Nephron progenitor cell (in vitro differentiated cells): ENCODE measurements at places on chromosomes 16 and 17.

DNA sequence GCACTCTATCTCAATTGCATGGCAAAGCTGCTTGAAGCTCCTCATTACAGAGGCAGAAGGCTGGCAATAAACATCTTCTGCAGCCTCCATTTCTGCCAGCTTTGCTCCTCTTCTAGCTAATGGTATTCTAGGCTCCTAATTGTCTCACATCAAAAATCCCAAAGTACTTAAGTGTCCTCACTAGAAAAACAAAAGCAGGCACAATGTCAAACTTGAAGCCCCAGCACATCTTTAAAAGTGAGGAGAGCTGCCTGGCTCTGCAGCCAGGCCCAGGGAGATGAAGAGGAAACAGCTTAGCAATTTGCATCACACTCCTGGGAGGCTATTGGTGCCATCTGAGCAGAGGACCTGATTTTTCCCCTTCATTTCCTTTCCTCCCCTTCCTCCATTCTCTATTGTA, 197.1 kb downstream of the KCNJ2 start:
- no peak for DNase-seq

- no peak for DNase-seq
Measured at GRCh38 chr17:45338023-45338781, 21.4 kb upstream of the MAP3K14 start.

DNA sequence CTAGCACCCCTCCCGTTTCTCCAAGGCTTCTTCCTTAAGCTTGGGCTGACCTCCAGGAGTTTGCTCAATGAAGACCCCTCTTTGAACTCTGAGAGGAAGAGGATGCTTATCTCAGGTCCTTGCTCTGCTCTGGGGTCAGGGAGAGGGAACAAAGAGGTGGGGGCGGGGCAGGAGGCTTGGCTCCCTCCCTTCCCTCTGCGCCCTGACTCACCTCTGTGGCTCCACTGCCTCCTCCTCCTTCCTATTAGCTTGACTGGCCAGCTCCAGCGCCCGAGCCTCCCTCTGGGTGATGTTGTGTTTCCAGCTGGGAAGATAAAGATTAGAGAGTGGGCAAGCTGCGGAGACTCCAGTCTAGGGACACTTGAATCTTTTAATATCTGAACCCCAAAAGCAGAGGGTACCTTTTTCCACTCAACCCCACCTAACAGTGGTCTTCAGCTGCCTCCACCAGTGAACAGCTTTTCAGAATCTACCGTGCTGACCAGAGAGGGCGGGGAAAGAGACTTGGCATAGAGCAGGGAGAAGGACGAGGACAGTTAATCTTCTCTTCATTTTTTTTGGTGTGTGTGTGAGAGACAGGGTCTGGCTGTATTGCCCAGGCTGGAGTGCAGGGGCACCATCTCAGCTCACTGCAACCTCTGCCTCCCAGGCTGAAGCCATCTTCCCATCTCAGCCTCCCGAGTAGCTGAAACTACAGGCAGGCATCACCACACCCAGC, 6.7 kb downstream of the GIP start:
- peak; percentile 38 for DNase-seq

GRCh38 chr17:80523054-80523744, 21.4 kb upstream of the RPTOR start:
- no peak for DNase-seq

GRCh38 chr16:53893731-53894435, 189.9 kb downstream of the FTO start:
- DNase-seq, result no peak

DNA sequence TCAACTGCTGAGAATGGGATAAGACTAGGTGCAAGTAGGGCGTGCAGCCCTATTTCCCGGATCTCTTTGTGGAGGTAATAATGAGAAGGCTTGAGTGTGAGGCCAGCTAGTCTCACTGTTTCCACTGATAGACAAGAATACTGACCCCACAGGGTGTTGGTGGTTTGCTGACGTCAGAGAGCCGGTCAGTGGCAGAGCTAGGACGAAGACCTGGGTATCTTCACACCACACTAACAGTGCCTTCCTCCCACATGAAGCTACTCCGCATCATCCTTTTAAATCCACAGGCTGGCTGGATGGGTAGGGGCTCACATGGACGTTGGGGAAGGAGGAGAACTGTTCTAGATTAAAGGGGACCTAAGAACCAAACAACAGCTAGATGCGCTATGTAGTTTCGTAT, 68.0 kb downstream of the ZFHX3 start:
- no peak for DNase-seq

DNA sequence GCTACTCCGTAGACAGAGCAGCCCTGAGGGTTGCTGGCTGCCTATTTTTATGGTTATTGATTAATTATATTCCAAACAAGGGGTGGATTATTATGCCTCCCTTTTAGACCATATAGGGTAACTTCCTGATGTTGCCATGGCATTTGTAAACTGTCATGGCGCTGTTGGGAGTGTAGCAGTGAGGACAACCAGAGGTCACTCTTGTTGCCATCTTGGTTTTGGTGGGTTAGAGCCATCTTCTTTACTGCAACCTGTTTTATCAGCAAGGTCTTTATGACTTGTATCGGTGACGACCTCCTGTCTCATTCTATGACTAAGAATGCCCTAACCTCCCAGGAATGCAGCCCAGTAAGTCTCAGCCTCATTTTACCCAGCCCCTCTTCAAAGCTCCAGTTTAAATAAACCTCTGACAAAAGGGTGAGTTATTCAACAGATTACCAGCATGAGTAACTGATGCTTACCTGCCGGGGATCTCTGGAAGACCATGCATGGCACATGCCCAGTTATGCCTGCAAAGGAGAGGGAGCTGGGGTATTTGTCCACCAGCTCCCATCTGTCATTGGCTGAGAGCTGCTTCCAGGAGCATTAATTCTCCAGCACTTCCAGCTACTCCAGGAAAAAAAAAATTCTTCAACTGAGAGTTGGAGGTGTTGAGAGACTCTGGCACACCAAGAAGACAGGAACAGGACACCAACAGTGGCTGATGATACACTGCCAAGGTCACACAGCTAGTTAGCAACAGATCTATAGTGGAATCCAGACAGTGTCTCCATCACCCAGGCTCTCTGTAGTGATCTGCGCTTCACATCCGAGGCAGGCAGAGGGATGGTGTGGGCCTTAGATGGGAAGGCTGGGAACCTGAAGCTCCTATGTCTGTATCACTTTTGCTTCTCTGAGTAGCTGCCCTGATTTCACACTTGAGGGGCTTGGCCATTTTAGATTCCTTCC, 36.6 kb upstream of the IL21R start:
- no peak for DNase-seq

DNA sequence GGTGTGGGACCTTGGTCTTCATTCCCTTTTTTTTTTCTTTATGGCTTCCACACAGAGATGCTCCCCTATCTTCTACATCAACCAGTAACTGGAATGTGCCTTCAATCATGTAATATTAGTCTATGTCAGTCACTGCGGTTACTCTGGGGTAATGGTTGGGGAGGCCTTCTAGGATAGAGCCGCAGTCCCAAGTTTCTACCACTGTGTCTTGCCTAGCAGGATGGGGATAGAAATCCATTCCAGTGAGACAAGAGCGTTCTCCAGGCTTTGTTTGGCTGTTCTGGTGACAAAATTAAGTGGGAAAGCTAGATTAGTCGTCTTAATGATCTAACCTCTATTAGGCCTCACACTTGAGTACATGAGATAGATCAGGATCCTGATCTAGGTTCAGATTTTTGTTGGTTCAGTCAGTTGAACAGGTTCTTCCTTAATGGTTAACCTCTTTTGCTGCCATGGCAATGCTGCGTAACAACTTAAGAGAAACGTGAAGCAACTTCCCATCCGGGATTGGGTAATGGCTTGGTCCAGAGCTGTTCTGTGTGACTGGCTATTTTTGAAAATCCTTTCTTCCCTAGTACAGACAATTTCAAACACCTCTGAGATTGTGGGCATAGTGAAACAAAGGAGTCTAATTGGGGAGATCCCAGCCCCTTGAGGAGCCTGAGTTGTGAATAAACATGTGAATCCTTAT, 8.7 kb downstream of the MSL1 start:
- no peak for DNase-seq

- peak; percentile 25 for DNase-seq
Measured at GRCh38 chr16:80274576-80275191, 266.1 kb upstream of the DYNLRB2 start.

DNA sequence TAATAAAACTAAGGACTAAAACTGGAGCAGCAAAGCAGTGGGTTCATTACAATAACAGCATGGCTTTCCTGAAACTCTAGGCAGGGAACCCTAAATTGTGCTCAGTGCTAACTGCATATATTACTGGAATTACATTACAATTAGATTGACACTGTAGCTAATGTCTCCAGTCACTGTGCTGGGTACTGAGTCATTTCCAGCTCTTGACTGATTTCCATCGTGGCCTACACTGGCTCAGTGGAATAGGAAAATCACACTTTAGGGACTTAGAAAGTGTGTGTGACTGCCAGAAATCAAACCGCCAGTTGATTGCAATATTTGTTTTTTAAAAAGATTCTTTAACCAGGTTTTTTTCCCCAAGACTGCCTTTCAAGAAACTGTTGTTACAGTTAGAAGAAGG, 1447.4 kb upstream of the GOT2 start:
- no peak for DNase-seq

DNA sequence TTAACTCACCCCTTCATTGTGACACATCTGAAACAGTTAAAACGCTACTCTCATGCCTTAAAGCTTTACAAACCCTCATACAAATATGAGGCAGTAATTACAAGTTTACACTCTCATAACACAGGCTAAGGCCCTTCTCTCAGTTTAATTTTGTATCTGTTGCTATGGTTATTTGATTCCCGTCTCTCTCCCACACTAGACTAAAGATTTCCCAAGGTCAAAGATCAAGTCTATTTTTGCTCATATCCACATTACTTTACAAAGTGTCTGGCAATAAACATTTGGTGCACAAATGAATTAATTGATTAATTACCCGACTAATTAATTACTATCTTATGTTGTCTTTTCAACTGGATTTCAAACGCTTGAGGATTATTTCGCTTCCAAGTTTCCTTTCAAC, 86.4 kb upstream of the MYOCD start:
- DNase-seq, result no peak

GRCh38 chr17:34499576-34499975, 79.8 kb upstream of the TMEM132E start:
- DNase-seq, result peak; percentile 64

DNA sequence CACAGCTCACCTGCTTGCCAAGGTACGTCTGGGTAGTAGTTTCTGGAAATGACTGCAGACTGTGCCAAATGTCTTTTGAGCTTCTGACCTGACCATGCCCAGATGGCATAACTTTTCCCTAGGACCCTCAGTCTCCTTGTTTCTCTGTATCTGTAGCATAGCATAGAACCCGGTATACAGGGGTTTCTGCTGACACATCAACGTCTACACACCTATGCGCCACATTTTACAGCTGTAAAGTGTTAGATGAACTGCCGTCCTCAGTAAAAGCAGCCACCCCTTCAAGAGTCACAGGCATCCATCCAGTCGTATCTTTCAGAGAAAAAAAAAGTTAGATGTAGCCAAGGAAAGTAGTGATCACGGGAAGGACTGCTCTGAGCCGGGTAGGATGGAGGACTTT, 17.4 kb downstream of the KCTD2 start:
- DNase-seq, result no peak

DNA sequence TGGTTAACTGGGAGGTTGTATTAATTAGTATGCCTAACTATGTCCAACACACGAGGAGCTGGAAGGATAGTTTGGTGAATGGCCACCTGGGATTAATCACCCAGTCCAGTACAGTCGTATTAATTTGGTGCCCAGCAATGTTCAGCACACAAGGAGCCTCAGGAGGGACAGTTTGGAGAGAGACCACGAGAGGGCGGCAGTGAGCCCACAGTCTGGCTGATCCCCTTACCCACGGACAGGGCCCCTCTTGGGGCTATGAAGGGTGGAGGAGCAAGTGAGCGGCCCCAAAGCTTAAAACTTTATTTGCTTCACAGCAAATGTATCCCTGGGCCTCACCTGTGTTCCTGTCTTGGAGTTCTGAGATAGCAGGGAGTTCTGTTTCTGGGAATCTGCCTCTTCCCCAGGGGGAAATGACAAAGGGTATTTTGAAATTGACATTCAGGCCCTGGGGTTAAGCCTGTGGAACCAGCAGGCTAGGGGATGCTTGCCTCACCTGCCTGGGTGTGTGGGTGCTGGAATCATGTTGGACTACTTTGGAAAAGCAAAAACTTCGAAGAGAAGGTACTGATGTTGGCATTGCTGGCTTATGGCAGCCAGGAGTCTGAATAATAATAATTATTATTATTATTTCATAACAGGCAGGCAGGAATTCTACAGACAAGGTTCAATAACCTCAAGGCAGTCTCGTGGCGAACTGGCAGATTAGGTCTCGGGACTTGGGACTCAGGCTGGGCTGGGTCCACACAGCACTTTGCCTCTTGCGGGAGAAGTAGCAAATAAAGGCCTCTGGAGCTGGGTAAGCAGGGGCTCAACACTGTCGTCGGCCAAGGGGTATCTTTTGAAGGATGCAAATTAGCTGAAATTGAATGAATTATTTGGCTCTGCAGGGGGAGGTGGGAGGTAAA, 227.6 kb upstream of the ASIC2 start:
- peak; percentile 88 for DNase-seq

DNA sequence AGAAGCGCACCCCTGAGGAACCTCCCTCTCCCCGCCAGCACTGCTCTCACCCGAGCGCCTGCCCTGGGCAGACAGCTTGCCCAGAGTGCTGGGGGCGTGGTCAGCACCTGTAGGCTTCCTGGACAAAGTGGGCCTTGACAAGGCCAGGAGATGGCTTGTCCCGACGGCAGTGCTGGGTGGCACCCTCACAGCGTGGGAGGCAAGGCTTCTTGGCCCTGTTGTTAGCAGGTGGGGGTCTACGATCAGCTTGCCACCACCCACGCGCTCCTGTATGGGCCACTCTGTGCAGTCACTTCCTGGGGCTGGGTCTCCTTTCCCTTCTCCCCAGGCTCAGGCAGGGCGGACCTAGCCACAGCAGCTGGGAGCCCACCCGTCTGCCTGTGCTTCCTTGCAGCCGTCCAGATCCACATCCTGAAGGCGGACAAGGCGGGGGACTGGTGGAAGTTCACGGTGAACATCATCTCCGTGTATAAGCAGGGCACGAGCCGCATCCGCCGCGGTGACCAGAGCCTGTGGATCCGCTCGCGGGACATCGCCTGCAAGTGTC, 218.0 kb downstream of the NTN1 start:
- no peak for DNase-seq

GRCh38 chr16:56257666-56258342, 66.5 kb downstream of the GNAO1 start:
- no peak for DNase-seq

- no peak for DNase-seq
Measured at GRCh38 chr16:88306860-88307545, 75.8 kb upstream of the ZNF469 start.

DNA sequence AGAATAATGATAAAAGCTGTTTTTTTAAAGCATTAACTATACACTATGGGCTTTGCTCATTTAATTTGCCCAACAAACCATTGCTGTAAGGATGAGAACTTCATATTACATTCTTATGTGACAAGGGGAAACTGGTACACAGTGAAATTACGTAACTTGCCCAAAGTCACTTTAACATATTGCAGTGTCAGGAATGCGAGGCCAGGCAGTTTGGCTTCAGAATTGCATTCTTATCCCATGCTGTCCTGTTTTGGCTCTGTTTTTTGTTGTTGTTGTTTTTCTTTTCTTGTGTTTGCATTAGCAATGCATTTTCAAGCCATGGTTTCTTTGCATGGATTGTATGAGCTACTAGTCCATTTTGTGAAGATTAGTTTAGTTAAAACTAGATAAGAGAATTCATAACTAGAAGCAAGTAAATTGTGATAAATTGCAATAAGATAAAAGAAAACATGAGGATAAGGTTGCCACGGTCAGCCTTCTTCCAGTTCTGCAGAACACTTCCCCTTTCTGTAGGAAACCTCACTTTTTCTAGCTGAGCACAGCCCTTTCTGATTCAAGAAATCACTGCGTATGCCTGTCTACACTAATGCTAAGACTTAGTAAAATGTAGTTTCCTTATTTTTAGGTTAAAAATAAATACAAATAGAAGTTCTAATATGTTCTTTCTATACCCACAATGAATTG, 221.3 kb upstream of the KCNJ16 start:
- DNase-seq, result no peak
